ENCODE measurements at places on chromosomes 2 and 18. TPM values are rescaled to one million over a fixed set of nuclear protein-coding genes. Genes with fewer than 3 reads are reported as not detected.

Gene ANKRD30BL
- not detected for total RNA-seq

Gene GREB1
- total RNA-seq, result 0.65 TPM

Gene LOXL3
- total RNA-seq, result 0.96 TPM

Gene CRACDL
- total RNA-seq, result 0.59 TPM

Gene WNT6
- total RNA-seq, result not detected

Gene HNMT
- total RNA-seq, result not detected

GRCh38 chr2:198545411-198545810 lies 741.0 kb downstream of the PLCL1 start:
- H3K4me3 ChIP-seq, result no peak overlapping the region
- H3K36me3 ChIP-seq, result no peaks in the 10 kb centered on the region
- H3K27ac ChIP-seq, result no peak overlapping the region
- peaks cover 3% of the 10 kb centered on the region for H3K27me3 ChIP-seq
- DNase-seq, result no peak

- no peaks in the 10 kb centered on the region for H3K27me3 ChIP-seq
- no peak overlapping the region for H3K4me3 ChIP-seq
- H3K4me1 ChIP-seq, result peaks cover 8% of the 10 kb centered on the region
- no peaks in the 10 kb centered on the region for H3K36me3 ChIP-seq
- no peak for DNase-seq
Observed at GRCh38 chr2:182650704-182651103, 65.4 kb upstream of the DNAJC10 start.

DNA sequence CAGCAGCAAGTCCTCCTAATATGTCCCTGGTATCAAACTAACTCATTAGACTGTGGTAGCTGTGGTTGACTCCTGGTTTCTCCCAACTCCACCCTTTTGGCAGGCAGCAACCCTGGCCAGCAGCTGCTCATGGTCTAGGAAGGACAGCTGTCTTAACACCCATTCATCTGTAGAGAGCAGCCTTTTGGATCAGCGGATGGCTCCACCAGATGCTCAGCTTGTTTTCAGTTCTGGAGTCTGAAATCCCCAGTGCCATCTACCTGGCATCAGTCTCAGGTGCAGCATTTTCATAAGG lies 100.5 kb downstream of the SPOPL start:
- H3K4me1 ChIP-seq, result no peaks in the 10 kb centered on the region
- H3K27me3 ChIP-seq, result no peaks in the 10 kb centered on the region
- no peak overlapping the region for H3K27ac ChIP-seq

DNA sequence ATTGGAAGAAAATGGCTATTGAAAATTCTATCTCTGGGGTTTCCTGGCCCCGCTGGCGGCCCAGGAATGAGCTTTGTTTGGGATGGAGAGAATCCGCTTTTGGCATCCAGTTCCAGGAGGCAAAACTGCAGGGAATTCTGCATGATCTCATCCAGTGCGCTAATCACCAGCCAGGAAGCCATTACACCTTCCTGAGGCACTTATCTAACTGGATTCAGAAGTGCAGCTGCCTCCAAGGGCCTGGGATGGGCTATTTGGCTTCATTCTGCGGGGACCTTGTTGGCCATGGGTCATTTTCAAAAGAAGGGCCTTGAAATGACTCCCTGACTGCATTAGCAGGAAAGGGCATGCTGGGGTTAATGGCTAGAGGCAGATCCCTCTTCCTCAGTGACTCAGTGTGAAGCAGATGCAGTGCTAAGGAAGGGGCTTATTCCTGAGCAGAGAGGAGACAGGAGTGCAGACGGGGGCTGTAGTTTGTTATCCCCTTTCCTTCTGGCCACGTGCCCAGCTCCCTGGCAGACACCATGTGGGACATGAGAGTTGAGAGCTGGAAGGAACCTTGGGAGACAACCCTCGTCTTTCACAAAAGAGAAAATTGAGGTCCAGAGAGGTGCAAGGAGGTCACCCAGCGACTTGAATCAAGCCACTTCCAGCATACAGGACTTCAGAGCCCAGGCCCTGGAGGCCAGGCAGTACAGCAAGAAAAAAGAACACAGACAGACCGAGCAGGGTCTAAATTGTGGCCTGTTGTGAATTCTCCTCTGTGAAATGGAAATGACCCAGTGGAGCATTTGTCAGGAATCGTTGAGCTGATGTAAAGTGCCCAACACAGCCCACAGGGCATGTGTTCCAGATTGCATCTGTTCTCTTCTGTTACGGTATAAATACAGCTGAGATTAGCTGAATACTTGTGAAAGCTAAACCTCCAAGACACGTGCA lies 161.8 kb downstream of the PRKCE start:
- H3K36me3 ChIP-seq, result no peaks in the 10 kb centered on the region
- H3K4me1 ChIP-seq, result no peaks in the 10 kb centered on the region

DNA sequence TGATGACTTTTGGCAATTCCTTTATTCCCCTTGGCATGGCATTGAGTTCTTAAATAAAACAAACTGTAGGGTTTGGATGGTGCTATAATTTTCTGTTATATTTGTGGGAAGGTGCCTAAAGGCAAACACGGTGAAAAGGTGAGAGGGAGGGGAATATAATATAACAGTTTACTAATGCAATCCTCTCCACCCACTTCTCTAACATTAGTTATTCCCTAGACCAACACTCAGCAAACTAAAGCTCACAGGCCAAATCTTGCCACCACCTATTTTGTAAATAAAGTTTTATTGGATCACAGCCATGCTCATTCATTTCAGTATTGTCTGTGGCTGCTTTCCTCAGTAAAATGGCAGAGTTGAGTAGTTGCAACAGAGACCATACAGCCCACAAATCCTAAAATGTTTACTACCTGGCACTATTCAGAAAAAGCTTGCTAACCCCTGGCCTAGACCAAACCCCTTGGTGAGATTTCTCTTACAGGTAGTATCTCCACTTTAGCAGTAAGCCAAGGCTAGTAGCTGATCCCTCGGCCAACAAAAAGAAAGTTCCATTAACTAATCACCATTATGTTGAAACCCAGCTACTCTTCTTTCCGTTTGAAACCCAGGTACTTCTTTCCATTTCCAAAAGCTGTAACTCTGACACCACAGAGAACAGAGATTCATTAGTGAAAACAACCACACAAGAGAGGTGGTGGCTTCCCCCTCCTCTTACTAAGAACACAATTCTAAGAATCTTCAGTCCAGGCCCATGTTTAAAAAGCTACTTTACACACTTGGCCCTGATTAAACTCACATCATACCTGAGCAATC lies 136.1 kb upstream of the CHAC2 start:
- DNase-seq, result no peak
- no peak overlapping the region for H3K4me3 ChIP-seq
- H3K4me1 ChIP-seq, result peaks cover 6% of the 10 kb centered on the region
- H3K36me3 ChIP-seq, result no peaks in the 10 kb centered on the region

DNA sequence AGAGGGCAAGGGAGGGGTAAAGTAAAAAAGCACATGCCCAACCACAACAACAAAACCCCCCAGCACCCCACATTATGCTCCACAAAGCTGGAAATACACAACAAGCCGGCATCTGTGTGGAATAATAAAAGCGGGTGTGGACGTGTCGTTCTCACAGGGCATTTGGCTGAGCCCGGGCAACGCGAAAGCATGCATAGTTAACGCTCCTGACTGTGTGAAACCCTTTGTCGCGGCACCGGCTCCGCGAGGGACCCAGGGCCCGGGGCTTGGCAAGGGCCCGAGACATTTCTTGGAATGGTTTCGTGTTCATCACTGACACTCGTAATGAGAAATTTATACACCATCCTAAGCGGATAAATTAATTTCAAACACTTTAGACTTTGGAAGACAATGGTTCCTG lies 165.6 kb downstream of the INHBB start:
- H3K36me3 ChIP-seq, result no peaks in the 10 kb centered on the region
- DNase-seq, result no peak
- no peak overlapping the region for H3K4me3 ChIP-seq
- H3K4me1 ChIP-seq, result no peaks in the 10 kb centered on the region
- no peaks in the 10 kb centered on the region for H3K27me3 ChIP-seq

GRCh38 chr2:173966274-173967098 lies 1.3 kb upstream of the SP3 start:
- peaks cover 29% of the 10 kb centered on the region for H3K4me1 ChIP-seq
- peak overlapping the region; percentile 100 for H3K27ac ChIP-seq
- H3K4me3 ChIP-seq, result peak overlapping the region; percentile 79
- peaks cover 21% of the 10 kb centered on the region for H3K36me3 ChIP-seq
- no peak for DNase-seq

DNA sequence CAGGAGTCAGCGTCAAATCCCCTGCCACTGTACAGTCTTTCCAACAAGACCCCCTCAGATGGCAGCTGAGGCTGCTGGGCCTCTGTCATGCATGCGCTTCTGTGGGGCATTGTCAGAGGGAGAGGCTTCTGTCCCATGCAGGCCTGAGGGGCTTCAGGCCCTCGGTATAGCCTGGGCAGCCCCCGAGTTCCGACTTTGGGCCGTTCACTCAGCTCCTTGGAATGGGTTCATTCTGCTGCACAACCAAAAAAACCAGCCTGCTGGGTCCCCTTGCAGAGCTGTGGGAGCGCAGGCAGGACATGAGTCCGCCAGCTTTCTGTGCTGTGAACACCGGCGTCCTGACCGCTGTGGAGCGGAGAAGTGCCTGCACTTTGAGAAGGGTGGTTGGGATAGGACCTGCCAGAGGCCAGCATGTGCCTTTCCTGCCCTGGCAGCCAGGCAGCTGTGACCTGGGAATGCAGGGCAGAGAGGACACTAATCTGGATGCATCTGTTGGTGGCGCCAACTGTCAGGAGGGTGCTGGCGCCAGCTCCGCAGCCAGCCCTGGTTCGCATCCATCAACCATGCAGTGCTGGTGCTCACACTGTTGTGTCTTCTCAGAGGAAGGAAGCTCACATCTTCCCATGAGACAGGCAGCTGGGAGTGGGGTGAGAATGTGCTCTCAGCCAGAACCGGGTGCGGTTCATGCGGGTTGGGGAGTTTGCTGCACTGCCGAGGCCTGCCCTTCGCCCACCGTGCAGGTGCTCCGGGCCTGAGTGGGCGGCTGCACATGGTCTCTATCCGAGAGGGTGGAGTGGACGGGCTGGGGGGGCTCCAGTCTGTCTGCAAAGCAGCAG lies 14.3 kb downstream of the ARHGEF4 start:
- DNase-seq, result no peak
- no peaks in the 10 kb centered on the region for H3K27me3 ChIP-seq
- H3K4me3 ChIP-seq, result no peak overlapping the region
- H3K27ac ChIP-seq, result no peak overlapping the region

- peaks cover 27% of the 10 kb centered on the region for H3K4me1 ChIP-seq
- H3K27me3 ChIP-seq, result no peaks in the 10 kb centered on the region
- peak overlapping the region; percentile 24 for H3K27ac ChIP-seq
- no peak overlapping the region for H3K4me3 ChIP-seq
Observed at GRCh38 chr18:24112874-24113615, 25.8 kb upstream of the CABYR start.

DNA sequence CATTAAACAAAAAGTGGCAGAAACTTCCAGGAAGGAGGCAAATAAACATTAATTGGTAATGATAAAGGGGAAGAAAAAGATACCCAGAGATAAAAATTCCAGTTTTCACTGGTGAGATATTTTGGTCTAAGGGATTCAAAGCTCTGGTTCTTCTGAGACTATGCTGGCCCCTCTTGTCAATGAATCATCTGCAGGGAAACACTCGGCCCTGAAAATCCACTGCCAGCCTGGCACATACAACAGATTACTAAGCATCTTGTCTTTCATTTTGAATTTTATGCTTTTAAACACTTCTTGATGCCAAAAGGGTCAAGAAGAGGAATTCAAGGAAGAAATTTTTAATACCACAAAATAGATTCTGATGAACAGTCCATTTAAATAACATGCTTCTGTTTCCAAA lies 1603.8 kb upstream of the ZEB2 start:
- no peak for DNase-seq
- H3K36me3 ChIP-seq, result no peaks in the 10 kb centered on the region
- H3K27me3 ChIP-seq, result no peaks in the 10 kb centered on the region
- no peak overlapping the region for H3K27ac ChIP-seq
- H3K4me3 ChIP-seq, result no peak overlapping the region
- H3K4me1 ChIP-seq, result no peaks in the 10 kb centered on the region

- peaks cover 18% of the 10 kb centered on the region for H3K27me3 ChIP-seq
- H3K4me3 ChIP-seq, result no peak overlapping the region
- H3K4me1 ChIP-seq, result peaks cover 24% of the 10 kb centered on the region
- no peak for DNase-seq
- H3K36me3 ChIP-seq, result no peaks in the 10 kb centered on the region
- no peak overlapping the region for H3K27ac ChIP-seq
Observed at GRCh38 chr18:76486038-76486437, 9.0 kb downstream of the ZNF516 start.

- no peak overlapping the region for H3K4me3 ChIP-seq
- no peaks in the 10 kb centered on the region for H3K4me1 ChIP-seq
- H3K27ac ChIP-seq, result no peak overlapping the region
- H3K27me3 ChIP-seq, result no peaks in the 10 kb centered on the region
- no peaks in the 10 kb centered on the region for H3K36me3 ChIP-seq
Observed at GRCh38 chr18:52409727-52410126, 69.7 kb downstream of the DCC start.

DNA sequence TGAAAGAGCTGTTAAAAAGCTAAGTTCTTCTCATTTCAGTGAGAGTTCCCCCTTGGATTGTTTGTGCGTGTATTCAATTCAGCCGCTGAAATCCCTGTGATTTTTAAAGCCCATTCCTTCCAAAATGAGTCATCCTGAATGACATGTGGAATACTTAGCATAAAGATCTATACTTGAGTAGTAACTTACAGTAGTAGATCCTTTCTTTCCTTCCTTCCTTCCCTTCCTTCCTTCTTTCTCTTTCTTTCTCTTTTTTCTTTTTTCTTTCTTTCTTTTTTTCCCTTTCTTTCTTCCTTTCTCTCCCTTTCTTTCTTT lies 18.2 kb upstream of the SOX11 start:
- no peaks in the 10 kb centered on the region for H3K4me1 ChIP-seq
- no peak for DNase-seq
- no peak overlapping the region for H3K4me3 ChIP-seq
- peaks cover 28% of the 10 kb centered on the region for H3K27me3 ChIP-seq
- H3K27ac ChIP-seq, result no peak overlapping the region

GRCh38 chr18:52340406-52341102 lies 557 bp downstream of the DCC start:
- peaks cover 2% of the 10 kb centered on the region for H3K4me1 ChIP-seq
- DNase-seq, result no peak
- no peak overlapping the region for H3K4me3 ChIP-seq
- peaks cover 36% of the 10 kb centered on the region for H3K27me3 ChIP-seq

DNA sequence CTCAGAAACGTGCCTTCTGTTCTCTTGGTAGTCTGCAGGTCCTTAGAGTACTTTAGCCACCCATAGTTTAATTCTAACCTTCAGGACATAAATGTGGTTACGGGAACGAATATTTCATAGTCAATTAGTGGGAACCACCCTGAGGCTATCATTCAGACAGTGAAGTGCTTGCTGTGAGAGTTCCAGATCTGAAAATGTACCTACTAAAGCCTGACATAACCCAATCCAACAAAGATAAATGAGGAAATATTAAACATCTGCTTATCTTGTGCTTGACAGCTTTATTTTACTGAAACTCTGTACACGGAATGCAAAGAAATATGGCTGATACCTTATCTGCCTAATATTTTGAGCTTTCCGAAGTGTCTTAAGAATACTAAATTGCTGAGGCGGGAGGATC lies 43.0 kb downstream of the RAB27B start:
- H3K4me1 ChIP-seq, result peaks cover 9% of the 10 kb centered on the region
- H3K27me3 ChIP-seq, result no peaks in the 10 kb centered on the region
- no peak overlapping the region for H3K27ac ChIP-seq
- no peaks in the 10 kb centered on the region for H3K36me3 ChIP-seq
